Inflammatory macrophage (primary cell): ENCODE measurements at places on chromosomes 1 and 21.

- DNase-seq, result no peak
Measured at GRCh38 chr1:209642816-209643215, 9.4 kb downstream of the LAMB3 start.

GRCh38 chr1:24830680-24831272 is 85.5 kb downstream of the CLIC4 start:
- DNase-seq, result peak; percentile 64

DNA sequence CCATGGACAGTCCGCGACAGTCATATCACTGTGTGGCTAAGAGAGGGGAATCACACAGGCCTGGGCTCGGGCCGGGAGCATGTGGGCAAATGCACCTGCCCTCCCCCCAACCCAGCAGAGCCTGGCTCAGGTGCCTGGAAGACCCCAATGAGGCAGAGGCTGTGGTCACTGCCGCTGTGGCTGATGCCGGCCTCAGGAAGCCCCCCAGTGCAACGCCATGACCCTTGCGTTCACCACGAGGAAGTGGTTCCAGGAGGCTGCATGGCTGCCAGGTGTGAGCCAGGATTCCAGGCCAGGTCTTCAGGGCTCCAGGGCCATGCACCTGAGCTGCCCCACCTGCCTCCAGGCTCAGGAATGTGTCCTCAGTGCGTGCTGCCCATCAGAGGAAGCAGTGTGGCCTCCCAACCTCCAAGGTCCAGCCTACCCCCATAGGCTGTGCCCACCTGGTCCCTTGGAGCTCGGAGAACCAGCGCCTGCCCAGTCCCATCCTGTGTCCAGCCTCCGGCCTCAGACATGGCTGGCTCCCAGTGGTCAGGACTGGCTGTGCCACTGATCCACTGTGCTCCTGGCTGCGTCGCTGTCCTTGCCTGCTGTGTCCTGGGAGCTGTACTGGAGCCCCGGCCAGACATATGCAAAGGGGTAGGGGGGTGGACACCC is 8.0 kb downstream of the ARHGEF16 start:
- no peak for DNase-seq

GRCh38 chr1:152001631-152002584 is 8.2 kb upstream of the S100A10 start:
- peak; percentile 84 for DNase-seq

DNA sequence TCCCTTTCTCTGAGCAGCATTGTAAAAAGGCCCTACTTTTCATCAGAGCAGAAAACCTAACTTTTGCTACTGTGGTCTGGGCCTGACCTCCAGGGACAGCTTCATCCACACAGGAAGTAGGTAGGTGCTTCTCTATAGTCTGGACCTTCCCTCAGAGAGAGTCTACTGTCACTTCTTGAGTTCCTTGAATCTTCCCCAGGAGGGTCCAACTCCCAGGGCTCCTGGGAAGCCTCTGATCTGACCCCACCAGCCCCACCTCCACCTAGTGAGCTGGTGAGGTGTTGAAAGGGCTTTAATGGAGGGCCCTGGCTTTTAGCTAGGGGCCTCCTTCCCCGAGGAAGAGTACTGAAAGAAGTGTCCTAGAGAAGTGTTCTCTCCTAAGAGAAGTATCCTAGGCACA is 2.7 kb upstream of the VANGL2 start:
- DNase-seq, result no peak

DNA sequence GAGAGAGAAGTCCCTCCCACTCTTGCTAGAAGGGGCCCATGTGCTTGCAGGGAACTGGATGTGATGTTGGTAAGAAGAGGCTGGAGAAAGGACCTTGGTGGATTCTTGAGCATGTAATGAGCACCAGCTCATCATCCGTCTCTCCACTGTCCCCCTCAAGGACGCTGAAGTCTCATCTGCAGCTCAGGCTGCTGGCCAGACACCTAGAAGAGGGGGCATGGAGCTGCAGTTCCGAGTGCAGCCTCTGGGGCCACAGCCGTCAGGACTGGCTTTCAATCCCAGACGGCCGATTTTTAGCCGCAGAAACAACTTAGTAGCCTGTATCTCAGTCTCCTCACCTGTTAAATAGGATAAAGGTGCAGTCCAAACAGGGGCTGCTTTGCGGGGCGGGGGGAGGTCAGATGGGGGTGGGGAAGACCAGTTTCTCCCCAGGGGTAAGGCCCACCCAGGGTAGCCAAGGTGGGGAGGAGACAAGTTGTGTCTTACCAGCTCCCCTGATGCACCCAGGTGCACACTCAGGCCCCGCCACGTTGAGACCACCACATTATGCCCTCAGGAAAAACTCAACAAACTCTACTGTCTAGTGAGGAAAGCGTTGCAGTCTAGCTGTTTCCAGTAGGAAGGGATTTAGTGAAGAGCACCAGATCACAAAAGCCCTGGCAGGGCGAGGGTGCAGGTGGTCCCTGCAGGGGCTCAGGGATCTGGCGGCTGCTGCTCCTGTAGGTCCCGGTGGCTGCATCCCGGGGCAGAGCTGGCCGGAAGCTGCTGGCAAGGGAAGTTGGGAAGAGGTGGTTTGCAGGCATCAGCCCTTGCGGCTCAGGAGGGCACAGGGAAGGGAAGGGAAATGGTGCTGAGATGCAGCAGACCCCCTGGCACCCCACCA is 29.5 kb downstream of the LDLRAP1 start:
- peak; percentile 58 for DNase-seq

DNA sequence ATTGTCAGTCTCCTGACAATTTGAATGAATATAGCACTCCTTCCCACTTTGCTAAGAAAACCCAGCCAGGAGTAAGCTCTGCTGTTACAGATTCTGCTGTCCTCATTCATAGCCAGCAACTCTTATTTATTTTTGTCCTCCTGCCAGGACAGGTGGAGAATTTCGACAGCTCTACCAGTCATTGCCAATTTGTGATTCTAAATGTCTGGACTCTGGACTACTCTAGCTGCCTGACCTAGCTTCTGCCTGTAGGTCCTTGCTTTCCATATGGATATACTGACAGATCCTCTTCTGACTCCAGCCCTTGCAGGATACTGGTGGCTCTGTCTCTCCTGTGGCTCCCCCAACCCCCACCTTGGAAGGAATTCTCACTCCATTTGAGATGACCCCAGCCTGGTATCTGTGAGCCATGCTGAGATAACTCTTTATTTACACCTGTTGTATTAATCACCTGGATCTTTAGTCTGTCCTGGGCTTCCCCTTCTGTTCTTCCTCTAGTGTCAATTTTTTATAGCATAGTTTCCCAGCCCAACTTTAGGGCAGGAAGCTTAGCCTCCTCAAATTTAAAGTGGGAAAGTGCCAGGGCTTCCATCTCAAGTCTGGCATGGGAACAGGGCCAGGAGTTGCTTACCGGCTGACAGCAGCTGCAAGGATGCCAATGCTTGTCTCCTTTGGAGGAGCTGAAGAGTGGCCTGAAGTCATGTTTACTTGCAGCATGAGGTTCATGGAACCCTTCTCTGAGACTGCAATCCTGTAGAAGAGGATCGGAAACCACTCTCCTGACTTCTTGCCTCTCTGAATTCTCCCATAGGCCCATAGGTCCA is 6.7 kb downstream of the PM20D1 start:
- DNase-seq, result no peak

DNA sequence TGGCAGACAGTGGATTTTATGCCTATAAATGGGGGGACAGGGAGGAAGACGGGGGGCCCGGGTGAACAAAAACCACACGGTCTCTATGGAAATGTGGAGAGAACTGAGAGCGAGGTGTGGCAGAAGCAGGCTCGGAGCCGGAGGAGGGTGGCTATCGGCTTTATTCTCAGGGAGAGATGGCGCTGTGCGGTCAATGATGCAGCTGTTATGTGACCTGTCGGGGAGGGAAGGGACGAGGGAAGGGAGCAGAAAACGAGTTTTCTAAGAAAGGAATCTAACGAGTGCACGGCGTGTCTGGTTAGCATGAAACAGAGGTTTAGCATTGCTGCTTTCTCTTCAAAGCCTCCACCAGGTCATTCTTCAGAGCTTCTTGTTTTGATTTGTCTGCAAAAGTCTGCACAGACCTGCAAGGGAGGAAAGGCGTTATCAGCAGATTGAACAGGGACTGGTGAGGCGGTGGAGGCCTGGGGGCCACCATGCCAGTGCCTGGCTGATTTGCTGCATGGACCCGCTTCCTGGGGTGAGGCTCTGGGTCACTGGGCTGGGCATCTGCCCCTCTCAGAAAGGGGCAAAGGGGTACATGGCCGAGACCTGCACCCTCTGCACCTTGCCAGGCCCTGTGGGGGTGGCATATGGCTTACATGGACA is 27.2 kb downstream of the SLC66A1 start:
- no peak for DNase-seq

GRCh38 chr1:42210421-42211133 is 46.0 kb upstream of the GUCA2A start:
- no peak for DNase-seq
